ENCODE measurements at places on chromosomes 16 and 17. TPM values are rescaled to one million over a fixed set of nuclear protein-coding genes. Genes with fewer than 3 reads are reported as not detected.
A peak's percentile ranks its signal among the peaks of the same experiment; 100 is the strongest.

GRCh38 chr16:66502020-66502913 lies 47.7 kb downstream of the TK2 start:
- no peak for DNase-seq

DNA sequence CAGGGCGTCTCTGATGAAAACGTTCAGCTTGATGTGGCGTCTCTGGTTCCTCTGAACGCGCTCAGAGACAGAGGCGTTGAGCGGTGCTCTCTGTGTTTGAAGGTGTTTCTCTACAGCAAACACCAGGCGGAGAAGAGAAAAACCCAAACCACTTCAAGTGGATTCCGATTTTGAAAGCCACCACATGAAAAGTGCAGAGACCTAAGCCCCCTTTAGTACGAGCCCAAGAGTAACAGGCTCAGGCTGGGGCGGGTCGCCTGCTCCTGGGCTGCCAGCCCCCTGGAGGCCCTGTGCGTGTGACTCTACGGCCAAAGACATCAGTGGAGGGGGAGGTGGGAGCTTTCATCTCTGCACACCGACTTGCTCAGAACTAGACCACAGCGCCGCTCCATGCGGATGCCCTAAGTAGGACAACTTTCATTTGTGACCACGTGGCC lies 328.4 kb downstream of the MAF start:
- DNase-seq, result peak; percentile 85

- no peak for DNase-seq
Measured at GRCh38 chr16:88055356-88055755, 104.1 kb downstream of the BANP start.

GRCh38 chr16:84531671-84532111 lies 27.2 kb upstream of the MEAK7 start:
- DNase-seq, result no peak

Gene NPIPB13
- total RNA-seq, result 12.2 TPM

- DNase-seq, result no peak
Measured at GRCh38 chr17:40129498-40129897, 7.7 kb downstream of the MSL1 start.

DNA sequence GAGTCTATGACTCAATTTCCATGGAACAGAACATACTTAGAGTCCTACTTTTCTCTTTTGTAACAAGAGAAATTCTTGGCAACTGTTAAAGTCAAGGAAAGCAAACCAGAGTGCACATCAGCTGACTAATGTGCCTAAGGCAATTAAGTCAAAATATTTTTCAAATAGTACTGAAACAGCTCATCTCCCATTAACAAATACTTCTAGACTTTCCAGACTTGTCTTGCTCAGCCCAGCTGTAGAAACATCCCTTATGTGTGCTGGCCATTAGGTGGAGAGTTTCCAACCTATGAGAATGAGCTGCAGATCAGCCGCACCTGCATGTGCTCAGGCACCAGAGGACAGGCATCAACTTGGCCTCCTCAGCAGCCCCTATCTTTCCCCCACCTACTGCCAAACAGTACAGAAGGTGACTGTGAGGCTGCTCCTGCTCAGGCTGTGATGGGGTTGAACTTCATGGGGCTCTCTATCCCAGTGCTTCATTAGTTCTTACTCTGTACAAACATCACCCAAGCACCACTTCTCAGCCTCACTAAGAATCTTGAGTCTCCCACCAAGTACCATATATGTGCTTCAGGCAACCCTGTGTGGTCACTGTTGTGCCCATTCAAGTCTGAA lies 32.2 kb downstream of the TEX2 start:
- DNase-seq, result no peak

DNA sequence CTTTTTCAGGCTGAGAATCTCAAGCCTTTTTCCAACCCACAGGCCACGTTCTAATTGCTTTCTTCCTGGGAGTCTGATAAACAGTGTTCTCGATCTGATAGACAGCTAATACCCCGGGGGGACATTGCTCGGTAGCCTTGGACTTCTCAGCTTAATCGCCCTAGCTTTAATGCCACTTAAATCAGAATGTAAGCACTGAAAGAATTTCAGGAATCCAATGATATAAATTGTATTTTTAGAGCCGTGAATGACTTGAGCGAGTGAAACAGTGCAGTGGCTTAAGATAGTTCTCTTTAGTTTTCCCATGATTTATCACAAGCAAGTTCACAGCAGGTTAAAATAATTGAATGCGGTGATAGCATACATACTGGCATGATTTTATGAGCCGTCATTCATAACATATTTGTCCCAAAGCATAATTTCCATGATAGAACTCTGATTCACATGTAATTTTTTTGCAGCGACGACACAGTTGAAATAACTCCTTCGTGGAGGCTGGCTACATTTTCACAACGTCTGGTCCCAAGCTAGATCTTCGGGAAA lies 116.1 kb upstream of the MYOCD start:
- DNase-seq, result no peak

Gene SHPK
- 3.4 TPM for total RNA-seq

GRCh38 chr17:80992077-80992947 lies 671 bp downstream of the CHMP6 start:
- DNase-seq, result no peak

GRCh38 chr17:45914047-45914717 lies 19.8 kb downstream of the MAPT start:
- DNase-seq, result no peak

GRCh38 chr17:77242118-77242851 lies 101.5 kb downstream of the SEC14L1 start:
- DNase-seq, result no peak

Gene KRTAP1-1
- total RNA-seq, result not detected

Gene GAS2L2
- 0.22 TPM for total RNA-seq

DNA sequence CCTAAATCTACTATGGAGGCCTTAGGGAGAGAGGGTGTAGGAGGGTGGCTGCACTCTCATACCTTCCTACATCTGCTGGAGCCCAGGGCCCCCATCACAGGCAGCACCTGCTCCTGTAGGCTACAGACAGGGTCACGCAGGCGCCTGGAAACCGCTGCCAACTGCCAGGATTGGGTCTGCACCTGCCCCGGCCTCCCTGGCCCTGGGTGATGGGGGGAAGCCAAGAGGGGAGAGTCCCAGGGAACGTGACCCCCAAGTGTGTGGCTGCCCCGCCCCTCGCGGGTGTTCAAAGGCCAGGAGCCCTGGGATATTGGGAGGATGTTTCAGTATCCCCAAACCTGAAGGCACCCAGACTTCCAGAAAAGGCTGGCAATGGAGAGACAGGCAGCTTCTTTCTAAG lies 5.6 kb upstream of the TEX19 start:
- DNase-seq, result no peak

Gene ITGAL
- total RNA-seq, result 187 TPM

- DNase-seq, result no peak
Measured at GRCh38 chr17:13996276-13996675, 73.0 kb upstream of the COX10 start.

GRCh38 chr16:58051821-58052603 lies 26.5 kb downstream of the MMP15 start:
- no peak for DNase-seq

- no peak for DNase-seq
Measured at GRCh38 chr17:77248216-77249114, 107.7 kb downstream of the SEC14L1 start.

- peak; percentile 16 for DNase-seq
Measured at GRCh38 chr16:12573730-12574383, 229.8 kb downstream of the CPPED1 start.

Gene MYO15A
- 1.6 TPM for total RNA-seq

Gene KRT39
- total RNA-seq, result not detected

DNA sequence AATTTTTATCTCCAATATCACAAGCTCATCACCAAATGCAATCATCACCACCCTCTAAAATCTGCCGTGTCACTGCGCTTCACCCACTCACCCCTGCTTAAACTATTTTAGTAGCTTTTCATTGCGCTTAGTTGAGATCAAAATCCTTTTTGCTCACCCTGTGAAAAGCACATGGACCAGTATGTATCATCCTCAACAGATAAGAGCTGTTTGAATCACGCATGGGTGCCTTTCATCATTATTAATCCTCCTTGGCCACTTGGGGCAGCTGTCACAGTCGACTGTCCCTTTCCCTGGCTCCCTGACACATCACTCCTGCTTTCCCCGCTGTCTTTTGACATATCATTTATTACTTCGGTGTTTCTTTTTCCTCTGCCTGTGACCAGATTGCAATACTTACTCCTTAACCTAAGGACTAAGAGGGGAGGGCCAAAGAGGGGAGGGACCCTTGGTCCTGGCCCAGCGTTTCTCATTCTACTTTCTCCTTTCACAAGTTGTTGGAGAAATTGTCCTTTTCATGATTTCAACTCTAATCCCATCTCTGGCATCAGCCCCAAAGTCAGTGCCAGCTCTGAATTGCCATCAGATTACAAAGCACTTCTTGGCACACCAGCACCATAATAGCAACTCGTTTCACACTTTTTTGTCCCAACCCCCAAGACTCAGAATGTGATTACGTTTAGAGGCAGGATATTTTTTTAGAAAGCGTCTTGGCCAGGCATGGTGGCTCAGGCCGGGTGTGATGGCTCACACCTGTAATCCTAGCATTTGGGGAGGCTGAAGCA lies 8.6 kb upstream of the KDM6B start:
- peak; percentile 39 for DNase-seq

GRCh38 chr16:87960852-87961251 lies 9.6 kb downstream of the BANP start:
- no peak for DNase-seq

Gene ENPP7
- total RNA-seq, result not detected

GRCh38 chr17:8253801-8254200 lies 4.7 kb downstream of the PFAS start:
- peak; percentile 11 for DNase-seq

Gene SLC35G6
- total RNA-seq, result 0.17 TPM

GRCh38 chr17:81300586-81301155 lies 5.6 kb upstream of the SLC38A10 start:
- DNase-seq, result no peak

DNA sequence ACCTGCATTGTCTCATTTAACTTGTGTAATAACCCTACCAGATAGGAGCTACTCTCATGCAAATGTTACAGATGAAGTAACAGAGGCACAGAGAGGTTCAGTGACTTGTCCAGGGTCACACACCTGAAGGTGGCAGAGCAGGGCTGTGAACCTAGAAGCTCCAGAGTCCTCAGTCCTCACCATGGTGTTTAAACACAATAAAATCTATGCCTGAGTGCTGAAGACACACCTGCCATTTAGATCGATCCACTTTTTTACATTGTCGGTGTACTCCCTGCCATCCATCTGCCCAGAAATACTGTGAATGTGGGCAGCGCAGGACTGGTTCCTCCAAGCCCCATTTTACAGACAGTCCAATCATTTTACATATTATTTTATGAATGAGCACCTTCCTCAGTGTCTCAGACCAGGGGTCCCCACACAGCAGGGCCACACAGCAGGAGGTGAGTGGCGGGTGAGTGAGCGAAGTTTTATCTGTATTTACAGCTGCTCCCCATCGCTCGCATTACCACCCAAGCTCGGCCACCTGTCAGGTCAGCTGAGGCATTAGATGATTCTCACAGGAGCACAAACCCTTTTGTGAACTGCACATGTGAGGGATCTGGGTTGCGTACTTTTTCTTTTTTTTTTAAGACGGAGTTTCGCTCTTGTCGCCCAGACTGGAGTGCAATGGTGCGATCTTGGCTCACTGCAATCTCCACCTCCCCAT lies 5.6 kb downstream of the IL4R start:
- no peak for DNase-seq

GRCh38 chr17:83189044-83190003 lies 109.9 kb downstream of the METRNL start:
- no peak for DNase-seq

DNA sequence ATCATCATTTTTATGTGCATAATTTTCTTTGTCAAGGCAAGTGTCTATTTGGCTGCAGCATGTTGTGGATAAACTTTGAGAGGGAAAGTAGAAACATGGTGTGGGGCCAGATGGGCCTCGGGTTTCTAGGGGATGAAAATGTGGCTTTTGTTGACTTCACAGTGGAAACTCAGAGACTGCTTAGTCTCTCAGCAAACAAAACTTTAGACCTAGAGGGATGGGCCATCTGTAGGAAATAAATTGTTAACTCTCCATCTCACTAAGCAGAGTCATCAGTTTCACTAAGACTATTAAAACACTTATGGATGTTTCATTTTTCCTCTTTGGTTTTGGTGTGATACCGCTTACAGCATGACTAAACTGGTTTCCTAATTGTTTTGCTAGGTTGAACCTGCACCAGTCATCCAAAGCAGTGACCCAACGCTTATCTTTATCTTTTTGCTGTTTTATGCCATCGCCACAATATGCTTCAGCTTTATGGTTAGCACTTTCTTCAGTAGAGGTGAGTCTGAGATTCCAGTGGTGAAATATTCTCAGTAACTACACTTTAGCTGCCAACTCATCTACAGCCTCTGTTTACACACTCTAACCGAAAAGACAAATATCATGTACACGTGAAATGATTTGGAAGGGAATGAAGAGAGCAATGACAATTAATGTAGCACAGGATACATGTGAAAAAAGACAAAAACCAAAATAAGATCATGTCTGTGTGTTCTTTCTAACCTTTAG lies 60.6 kb upstream of the CRYM start:
- no peak for DNase-seq

Gene CALB2
- total RNA-seq, result not detected

GRCh38 chr17:71071837-71072236 lies 902.5 kb downstream of the KCNJ2 start:
- DNase-seq, result no peak
